ENCODE measurements at places on chromosomes 2 and 18.

- DNase-seq: no peak
These were observed 285.8 kb upstream of the MAP2 start for GRCh38 chr2:209138079-209138478.

- no peak for DNase-seq
These were observed 24.4 kb downstream of the RBMS1 start for GRCh38 chr2:160469164-160469563.

DNA sequence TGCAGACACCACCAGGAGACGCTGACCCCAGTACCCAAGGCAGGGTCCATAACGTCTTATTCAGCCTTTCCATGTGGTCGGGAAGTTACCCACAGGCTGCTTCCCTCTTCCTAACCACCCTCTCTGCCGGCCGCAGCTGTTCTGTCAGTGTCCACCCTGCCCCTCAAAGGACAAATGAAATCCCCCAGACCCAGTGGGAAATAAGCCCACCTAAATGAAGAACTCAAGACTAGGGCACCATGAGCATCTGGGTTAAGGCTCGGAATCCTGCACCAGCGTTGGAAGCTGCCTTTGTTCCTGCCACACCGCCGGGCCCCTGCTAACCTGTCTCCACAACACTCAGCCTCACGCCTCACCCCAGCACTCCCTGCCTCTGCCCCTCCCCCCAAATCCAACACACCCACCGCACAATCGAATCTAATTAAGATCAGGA, 21.7 kb downstream of the BCL11A start:
- no peak for DNase-seq

GRCh38 chr2:5849562-5849961, 157.4 kb downstream of the SOX11 start:
- DNase-seq: no peak

GRCh38 chr2:168355121-168355520, 101.0 kb upstream of the CERS6 start:
- peak; percentile 75 for DNase-seq

- DNase-seq: no peak
These were observed 1615.8 kb upstream of the TMEFF2 start for GRCh38 chr2:193810533-193810932.

GRCh38 chr2:161379740-161380139, 36.4 kb upstream of the TBR1 start:
- DNase-seq: no peak

Measured in DMS153 (cell line).